ENCODE measurements at places on chromosomes 6 and 20.

- DNase-seq: no peak
Observed at GRCh38 chr6:11333132-11333849, 100.8 kb upstream of the NEDD9 start.

- no peak for DNase-seq
Observed at GRCh38 chr6:93163146-93163545, 256.2 kb downstream of the EPHA7 start.

DNA sequence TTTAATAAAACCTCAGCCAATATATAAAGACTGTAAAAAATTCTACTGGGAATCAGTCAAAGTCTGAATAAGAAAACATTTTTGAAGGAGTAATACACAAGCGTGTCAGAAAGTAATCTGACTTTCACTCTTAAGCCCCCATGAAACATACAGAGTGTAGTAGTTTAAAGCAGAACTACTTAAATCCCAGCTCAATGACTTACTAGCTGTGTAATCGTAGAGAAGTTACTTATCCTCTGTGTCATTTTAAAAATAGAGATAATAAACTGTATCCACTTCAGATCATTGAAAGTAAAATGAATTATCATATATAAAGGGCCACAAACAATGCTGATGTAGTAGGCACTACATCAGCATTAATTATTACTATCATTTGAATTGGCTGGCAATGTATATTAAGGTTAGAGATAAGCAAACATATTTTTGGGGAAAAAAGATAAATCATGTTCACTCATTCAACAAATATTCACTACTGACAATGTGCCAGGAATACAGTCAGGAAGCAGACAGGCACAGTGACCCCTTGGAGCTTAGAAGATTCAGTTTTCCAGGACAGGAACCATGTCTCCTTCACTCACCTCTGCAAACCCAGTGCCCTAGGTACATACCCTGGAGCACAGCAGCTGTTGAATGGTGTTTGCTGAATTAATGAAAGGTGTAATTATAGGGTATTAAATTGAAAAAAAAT lies 14.4 kb downstream of the REPS1 start:
- no peak for DNase-seq

DNA sequence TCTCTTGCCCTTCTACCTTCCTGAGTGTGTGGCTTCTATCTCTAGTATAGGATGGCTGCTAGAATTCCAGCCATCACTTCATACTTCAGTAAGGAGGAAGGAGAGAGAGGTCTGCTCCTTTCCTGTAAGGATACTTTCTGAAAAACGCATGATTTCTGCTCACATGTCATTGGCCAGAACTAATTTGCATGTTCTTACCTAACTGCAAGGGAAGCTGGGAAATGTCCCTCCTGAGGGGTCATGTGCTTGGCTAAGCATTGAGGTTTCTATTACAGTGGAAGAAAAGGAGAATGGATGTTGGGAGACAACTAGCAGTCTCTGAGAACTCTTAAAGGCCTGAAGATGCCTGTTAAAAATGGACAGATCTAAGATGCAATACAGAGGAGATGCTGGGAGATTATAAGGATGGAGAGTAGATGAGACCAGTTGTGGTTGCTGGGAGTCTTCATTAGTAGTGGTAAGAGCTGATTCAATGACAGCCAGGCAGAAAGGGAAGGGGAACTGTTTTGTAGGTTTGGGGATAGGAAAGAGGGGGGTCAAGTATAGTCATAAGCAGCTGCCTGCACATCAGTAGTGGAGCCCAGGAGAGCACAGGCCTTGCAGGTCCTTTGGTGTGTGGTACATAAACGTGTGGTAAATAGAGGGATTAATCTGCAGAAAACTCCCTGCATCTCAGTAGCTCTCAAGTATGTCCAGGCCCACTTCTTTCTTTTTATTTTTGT lies 20.2 kb downstream of the CDS2 start:
- DNase-seq: no peak

- DNase-seq: no peak
Observed at GRCh38 chr20:46629341-46629740, 21.9 kb downstream of the SLC13A3 start.

- no peak for DNase-seq
Observed at GRCh38 chr20:24131281-24131680, 142.7 kb upstream of the GGTLC1 start.

DNA sequence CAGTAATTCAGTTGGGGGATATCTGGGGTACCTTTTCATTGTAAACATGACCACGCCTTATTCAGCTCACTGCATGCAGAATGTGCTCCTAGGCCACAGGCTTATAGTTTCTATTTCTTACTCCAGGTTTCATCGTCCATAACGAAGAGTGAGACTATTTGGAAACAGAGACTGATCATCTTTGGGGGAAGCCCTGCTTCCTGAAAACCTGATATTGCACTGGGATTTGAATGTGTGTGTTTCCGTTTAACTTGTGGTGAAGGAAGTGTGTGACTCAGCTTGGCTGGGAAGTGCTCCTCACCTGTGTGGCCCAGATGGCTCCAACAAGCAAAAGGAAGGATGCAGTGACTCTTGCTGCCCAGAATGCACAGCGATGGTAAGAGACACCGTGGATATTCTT lies 19.6 kb upstream of the LTV1 start:
- no peak for DNase-seq

GRCh38 chr6:130262008-130262407 lies 39.3 kb upstream of the SAMD3 start:
- DNase-seq: no peak

GRCh38 chr6:85115876-85116275 lies 334.0 kb upstream of the NT5E start:
- DNase-seq: no peak

DNA sequence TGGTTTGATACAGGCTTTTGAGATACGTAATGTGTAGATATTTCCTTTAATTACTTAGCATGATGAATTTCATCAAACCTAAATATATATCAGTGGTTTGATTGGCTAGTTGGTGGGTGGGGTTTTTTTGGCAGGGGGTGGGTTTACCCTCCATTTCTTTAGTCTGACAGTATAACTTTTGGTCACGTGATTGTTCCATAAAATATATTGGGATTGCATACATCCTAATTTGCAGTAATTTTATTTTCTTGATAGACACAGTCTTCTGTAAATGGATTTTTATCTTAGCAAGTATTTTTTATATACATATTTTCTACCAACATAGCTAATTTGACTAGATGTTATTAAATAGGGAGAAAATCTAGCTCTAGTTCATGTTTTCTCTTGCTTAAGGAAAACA lies 177.4 kb upstream of the QKI start:
- DNase-seq: no peak

DNA sequence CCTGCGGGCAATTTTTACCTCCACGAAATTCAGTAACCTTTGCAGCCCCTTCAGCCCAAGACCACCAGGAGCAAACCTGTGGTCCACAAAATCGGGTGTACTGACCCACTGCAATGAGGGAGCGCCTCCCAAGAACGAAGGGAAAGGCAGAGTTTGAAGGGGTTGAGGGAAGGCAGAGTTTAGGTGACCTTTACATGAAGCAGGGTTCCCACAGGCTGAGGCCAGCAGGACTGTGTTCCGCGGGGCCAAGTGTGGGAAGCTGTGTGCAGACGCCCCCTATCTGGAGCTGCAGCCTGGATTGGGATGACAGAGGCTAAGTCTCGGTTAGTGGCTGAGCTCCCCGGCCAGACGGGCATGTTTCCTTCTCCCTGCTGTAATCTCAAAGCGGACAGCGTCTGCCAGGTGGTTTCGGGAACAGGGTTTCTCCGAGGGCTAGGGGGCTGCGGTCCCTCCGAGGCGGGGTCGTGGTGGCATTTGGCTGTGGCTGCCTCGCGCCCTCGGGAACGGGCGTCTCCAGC lies 826 bp upstream of the PYGB start:
- peak; percentile 65 for DNase-seq

GRCh38 chr6:32980488-32981038 lies 12.2 kb downstream of the BRD2 start:
- no peak for DNase-seq

GRCh38 chr6:129890164-129890563 lies 29.0 kb upstream of the TMEM244 start:
- peak; percentile 21 for DNase-seq
